ENCODE measurements at places on chromosomes 6 and 20. TPM values are rescaled to one million over a fixed set of nuclear protein-coding genes. Genes with fewer than 3 reads are reported as not detected.

SLC17A2 gene
- not detected for total RNA-seq

JPH2 gene
- total RNA-seq, result not detected

TTK gene
- 38.3 TPM for total RNA-seq

ZSCAN26 gene
- total RNA-seq, result 6.1 TPM

DNA sequence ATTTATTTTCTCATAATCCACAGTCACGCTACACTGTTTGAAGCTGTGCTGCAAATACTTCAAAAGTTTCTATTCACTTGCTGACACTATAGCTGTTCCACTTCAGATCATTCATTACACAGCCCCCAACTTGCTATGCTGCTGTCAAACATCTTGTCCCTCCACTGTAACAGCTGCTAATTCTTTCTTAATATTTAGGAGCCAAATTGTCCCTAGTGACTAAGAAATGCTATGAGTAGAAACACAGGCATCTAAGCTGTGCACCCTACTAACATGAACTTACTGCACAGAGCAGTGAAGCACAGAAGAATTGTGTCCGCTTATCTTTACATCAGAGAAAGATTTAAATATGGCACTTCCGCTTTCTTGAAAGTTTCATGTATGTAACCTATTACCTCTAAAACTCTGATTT is 91.3 kb downstream of the PDE10A start:
- DNase-seq, result no peak

GRCh38 chr6:124008988-124009765 is 205.5 kb downstream of the NKAIN2 start:
- no peak for DNase-seq

DNA sequence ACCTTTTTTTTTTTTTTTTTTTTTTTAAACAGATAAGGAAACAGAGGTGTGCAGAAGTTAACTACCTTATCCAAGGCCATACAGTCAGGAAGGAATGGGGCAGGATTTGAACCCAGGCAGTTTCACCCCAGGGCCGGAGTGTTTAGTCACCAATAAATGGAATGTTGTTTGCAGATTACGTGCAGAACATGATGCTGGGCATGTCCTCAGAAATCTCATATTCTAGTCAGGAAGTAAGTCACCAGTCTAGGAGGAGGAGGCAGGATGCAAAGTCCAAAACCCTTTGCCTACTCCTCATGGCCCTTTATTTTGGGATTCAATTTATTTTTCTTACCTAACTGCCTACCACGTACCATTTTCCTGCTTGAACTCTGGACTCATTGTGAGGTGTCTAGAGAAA is 57.1 kb upstream of the LRRC1 start:
- no peak for DNase-seq

DNA sequence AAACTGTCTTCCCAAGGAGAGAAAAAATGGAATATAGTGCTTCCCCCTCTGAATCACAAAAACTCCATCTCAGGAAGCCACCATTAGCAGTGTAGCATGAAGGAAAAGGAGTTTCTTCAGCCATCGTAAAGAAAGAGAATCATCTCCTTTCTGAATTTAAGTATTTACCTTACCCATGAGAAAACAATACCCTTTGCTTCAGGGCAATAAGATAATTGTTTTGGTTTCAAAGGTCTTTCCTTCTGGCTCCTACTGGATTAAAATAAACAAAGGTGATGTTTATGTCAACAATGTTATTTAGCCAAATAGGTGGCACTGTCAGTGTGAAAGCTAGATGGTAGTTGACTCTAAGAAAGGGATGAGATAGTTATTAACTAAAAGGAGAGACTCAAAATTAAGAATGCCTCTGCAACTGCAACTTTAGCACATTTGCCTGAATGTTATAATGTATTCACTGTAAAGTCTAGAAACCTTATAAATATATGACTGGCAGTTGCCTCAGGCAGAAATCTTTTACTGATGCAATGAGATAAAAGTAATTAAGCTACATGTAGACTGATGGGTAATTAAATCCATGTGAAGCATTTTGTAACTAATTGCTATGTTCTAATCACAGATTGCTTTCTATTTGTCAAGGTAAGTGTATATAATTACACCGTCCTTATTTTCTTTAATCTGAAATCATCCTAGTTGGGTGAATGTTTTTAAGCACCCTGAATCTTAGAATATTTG is 399.0 kb downstream of the CDKAL1 start:
- no peak for DNase-seq

- DNase-seq, result no peak
Observed at GRCh38 chr6:14252271-14252850, 134.8 kb downstream of the CD83 start.

DNA sequence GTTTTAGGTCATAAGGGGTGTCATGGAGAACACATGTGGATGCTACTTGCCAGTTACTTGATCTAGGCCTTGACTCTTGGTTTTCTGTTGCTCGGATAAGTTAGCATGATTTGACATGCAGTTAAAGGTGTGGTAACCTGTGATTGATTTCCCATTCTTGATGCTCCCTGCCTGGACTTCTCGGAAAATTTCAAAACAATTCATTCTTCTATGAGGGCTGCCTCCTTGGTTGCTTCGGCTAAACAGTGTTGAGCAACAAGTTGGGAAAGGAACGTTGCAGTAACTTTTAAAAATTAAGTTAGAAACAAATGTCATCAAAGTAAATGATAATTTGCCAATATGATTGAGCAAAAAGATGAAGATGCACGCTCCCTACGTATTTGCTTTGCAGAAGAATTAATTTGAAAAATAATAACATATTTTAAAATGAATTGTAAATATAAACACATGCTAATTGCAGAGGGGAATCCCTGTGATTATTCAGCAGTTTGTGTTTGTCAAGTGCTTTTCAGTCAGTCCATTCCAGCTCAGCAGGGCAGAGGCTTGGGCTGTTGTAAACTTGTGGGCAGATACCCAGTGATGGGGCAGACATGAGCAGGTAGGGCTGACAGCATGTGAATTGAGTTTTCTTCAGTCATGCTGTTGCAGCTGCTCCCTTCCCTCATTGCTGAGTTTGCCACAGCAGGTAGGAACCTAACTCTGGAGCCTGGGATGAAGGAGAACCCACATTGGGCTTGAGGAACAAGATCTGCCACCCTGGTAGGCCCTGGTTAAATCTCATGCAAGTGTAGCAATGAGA is 110.2 kb downstream of the ESR1 start:
- DNase-seq, result no peak

GRCh38 chr6:134172706-134173365 is 120.4 kb upstream of the SLC2A12 start:
- no peak for DNase-seq

DNA sequence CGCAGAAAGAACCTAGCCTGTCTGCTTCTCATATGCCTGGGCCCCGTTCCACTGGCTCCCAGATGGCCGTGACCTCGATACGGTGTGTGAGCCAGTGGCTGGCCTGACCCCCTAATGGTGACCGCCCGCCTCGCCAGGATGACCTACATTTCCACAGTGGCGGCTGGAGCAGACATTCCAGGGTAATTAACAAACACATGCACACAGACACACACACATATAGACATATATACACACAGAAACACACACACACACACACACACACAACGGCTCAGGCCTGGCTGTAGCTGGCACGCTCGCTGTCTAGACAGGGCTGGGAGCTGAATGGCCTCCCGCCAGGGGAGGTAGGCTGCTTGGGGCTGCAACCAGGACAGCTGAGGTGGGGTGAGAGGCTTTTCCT is 227.1 kb downstream of the ANKRD60 start:
- no peak for DNase-seq

DNA sequence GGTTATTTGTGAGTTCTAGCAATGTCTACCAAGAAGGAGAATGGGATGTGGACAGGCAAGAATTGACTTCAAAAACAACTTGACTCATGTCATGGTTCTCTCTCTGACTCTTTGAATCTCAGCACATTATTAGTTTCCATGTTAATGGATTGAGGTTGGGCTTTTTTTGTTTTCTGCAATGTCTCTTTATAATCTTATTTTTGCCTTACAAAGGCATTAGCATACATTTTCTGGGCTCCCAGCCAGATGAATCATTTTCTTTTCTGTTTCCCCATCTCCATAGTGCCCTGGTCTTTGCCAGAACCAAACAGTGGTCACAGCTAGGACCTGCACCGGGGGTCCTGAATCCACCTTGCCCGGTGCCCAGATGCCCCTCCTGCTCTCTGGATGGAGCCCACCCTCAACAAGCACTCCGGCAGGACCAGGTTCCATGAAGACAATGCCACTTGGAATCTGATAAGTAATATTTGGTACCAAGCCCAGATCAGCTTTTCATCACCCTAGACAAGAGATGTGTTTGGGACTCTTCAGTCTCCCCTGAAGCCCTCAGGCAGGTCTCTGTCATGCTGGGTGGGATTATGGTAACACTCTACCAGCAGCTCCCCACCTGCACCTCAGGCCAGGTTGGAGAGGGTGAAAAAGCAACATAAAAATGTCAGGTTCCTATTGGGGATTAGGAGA is 266.7 kb upstream of the SULF2 start:
- DNase-seq, result no peak

- DNase-seq, result no peak
Observed at GRCh38 chr6:111925296-111925695, 52.0 kb upstream of the FYN start.

GRCh38 chr6:140040396-140040795 is 665.9 kb upstream of the CITED2 start:
- no peak for DNase-seq

GRCh38 chr6:79420054-79420453 is 117.2 kb downstream of the LCA5 start:
- no peak for DNase-seq
